HEK293T (cell line): ENCODE measurements at places on chromosomes 6 and 20.

DNA sequence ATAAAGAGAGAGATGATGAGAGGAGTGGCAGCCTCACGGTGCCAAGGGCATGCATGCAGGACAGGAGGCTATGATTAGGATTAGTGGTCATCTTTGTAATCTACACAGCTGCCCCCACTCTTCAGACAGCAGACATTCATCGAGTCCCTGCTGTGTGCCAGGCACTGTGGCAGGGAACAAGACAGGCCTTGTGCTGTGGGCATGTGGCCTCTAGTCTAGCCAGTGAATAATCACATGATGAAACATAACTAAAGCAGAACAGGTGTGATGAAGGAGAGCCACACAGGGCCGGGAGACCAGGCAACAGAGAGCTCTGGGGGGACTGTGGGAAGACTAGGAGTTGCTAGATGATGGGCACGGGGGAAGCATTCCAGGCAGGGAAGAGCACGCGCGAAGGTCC is 22.2 kb downstream of the TOX2 start:
- no peak for DNase-seq

- DNase-seq = no peak
These were observed 352.0 kb upstream of the MARCKS start for GRCh38 chr6:113505084-113505699.

GRCh38 chr6:15547400-15547799 is 115.4 kb downstream of the DTNBP1 start:
- DNase-seq = no peak

DNA sequence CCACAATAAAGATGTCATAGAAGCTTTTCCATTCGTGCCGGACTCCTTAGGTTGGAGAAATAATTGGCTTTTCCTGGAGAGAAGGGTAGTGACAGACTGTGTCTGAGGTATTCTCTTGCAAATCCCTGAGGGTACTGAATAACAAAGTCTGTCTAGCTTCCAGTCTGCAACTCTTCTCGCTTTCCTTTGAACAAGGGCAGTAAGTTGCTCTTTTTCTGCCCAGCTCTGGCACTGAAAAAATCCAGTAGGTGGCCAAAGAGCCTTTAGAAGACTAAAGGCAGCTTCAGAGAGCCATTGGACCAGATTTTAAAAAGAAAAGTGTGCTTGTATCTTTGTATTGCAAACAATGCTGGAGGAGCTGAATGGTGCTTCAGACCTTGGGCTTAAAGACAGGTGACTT is 20.7 kb upstream of the RREB1 start:
- no peak for DNase-seq

GRCh38 chr6:44128020-44128917 is 915 bp downstream of the TMEM63B start:
- DNase-seq = peak; percentile 49

- DNase-seq = no peak
These were observed 184.8 kb downstream of the SLC24A3 start for GRCh38 chr20:19397226-19397625.

DNA sequence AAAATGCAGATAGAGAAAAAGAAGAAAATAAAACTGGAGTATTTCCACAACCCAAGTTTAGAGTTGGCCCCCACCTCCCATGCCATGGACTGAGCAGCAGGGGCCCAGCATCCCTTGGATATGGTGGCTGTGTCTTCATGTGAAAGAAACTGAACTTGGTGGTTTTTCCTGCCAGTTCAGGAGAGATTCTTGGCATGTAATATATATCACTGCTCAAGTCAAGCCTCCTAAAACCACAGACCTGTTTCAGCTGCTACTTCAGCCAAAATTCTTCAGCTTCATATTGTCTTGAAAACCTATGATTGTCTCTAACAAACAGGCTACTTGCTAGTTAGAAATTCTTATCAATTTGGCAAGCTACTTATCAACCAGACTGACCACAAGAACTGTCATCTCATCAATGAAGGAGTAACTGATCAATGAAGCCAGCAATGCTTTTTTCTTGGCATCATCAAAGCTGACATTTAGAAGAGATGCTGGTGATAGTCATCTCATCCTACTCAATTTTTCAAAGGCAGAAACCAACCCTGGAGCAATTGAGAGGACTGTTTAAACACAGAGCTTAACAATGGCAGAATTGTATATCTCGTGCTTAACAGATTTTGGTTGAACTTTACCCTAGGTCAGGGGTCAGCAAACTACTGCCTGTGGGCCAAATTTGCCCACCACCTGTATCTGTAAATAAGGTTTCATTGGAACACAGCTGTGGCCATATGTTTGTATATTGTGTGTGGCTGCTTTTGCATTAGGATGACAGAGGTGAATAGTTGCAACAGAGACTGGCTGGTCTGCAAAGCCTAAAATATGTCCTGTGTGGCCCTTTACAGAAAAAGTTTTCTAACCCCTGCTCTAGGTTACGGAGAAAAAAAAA is 10.4 kb upstream of the NOL7 start:
- no peak for DNase-seq

GRCh38 chr6:142014515-142014914 is 118.2 kb upstream of the GJE1 start:
- no peak for DNase-seq

DNA sequence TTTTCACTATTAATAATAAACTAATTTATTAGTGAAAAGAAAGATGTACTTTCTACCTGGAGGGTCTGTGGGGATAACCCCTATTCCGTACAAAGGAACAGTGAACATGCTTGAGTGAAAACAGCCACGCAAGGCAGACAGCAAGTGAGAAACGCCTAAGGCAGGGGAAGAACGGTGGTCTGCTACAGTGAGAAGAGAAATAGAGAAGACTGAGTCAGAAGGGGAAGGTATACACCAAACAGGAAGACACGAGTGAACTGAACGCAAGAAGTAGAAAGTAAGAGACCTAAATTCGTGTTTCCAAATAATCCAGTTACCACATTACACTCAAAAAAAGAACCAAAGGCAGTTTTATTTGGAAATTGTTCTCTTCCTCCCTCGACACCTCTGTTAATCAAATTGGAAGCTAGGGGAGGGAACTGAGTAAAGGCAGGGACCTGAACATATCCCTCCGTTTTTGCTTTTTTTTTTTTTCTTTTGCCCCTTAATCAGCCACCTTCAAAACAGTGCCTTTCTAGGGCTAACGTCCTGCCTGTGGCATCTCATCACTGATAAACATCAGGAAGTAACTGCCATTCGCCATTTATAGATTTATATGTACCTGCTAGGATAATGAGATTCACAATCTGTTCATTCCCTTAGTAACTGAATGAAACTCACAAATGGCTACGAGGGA is 48.9 kb downstream of the ATXN1 start:
- DNase-seq = no peak

DNA sequence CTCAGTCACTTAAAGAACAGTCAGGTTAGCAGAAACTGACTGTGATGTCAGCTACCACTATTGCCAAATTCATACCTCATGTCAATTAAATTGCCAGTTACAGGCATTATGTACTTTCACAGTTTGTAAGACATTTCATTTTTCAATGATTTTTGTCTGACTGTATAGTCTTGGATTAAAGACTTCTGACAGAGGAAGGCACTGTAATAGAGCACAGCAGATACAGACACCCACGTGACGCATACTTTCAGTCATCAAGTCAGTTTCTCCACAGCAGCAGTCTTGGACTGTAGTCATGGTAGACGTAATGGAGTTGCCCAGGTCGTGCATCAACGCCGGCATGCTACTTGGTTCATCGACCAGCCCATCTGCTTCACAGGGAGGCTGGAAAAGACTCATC is 29.5 kb upstream of the ELOVL5 start:
- no peak for DNase-seq

DNA sequence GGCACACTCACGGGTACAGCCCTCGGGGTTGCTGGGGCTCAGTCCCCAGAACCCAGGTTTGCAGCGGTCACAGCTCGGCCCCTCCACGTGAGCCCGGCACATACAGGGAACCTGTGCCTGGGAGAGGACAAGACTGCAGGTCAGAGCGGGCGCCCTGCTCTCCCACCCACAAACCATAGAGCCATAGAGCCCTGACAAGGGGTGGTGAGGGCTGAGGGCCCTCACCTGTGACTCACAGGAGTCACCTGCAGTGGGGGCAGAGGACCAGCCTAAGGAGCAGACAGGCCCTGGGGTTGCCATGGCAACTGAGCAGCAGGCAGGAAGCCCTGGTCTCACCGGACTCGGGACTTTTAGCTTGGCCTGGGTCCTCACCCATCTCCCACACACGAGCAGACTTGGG is 30.8 kb downstream of the LAMA5 start:
- no peak for DNase-seq

DNA sequence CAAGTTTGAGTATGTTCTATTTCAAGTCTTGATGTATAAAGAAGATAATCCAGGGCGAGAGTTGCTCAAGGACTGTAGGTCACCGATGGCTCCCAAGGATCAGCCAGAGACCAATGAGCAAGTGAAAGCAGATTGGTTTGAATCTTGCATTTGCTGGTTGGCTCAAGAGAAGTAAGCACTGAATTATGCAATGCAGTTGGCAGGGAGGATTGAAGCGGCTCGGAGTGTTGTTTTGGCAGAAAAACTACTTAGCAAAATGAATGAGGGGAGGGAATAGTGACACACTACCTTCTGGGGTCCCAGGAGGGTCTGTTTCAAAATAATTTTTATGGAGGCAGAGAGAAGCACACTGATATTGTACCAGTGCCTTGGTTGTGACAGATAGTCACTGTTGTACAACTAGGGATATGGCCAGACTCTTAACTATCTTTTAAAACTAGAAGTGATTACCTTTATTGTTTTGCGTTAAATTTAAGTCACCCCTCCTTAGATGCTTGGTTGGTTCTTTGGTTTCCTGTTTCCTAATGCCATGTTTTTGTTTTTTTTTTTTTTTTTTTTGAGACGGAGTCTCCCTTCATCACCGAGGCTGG is 15.7 kb downstream of the SASH1 start:
- no peak for DNase-seq
